NCI-H2107 (cell line): ENCODE measurements at places on chromosomes 3 and 15.

- no peak for DNase-seq
Measured at GRCh38 chr15:40344631-40345120, 3.9 kb upstream of the CCDC9B start.

- no peak for DNase-seq
Measured at GRCh38 chr3:118466795-118467330, 567.8 kb downstream of the IGSF11 start.

GRCh38 chr3:17865631-17866030, 123.2 kb upstream of the TBC1D5 start:
- no peak for DNase-seq

- DNase-seq: no peak
Measured at GRCh38 chr3:41202834-41203345, 3.6 kb downstream of the CTNNB1 start.

DNA sequence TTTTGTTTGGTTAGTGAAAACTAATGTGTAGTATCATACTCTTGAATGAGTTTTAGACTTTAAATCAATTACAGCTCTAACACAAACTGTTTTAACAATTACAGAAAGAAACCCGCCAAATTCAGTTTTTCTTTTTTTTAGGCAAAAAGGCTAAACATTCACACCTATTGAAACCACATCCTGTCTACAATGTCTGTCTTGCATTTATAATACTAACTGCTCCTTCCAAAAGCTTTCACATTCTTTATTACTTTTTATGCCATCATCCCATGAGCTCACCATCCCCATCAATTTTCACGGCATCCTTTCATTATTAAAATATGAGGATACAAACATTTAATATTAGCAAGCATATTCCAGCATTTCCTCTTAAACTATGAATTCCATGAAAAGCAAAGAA, 593.3 kb downstream of the FOXP1 start:
- no peak for DNase-seq

DNA sequence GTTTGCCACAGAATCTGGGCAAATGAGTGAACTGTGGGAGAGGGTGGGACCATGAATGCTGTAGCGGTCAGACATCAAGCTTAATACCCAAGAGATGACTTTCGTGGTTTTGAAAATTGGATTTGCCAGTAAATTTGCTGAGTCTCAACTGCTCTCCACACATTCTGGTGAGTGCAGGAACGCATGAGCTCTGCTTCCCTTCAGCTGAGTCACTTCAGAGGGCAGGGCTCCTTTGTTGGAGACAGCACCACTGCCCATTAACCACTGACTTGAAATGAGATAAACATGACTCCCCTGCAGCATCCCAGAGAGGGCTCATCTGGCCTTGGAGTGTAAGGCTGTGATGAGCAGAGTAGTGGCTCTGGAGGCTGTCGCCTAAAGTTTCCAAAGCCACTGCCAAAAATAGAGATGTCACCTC, 22.6 kb downstream of the RARRES1 start:
- no peak for DNase-seq

DNA sequence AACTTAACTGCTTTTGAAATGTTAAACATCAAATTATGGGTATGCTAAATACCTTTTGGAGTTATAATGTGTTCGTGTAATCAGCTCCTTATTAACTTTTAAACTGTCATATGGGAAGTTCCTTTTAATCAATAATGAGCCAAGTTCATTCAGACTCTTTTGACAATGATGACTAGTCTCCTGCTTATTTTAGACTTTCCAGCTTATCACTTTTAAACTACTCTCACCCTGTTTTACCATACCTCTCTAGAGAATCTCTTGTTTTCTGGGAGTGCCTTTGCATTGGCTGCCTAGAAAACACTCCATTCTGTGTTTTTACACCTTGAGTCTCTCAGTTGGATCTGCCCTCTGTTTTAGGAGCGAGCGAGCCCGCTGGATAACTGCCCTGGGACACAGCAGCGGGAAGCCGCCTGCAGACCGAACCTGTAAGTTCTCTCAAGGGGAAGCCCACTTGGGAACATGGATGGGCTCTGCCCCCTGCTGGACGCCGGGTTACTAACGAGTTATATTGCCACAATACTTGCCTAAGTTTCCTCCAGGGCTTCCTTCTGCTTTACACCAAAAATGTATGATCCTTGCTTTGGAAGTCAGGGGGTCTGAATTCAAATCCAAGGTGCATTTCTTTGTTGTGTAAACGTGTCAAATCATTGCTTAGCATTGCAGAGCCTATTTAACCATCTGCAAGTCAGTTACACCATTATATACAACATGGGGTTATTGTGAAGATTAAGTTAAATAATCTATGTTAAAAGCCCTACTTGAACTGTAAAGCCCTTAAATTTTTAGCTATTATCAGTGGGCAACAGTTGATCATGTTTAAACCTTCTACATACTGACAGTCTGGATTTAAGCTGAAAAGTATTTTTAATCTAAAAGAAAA, 71.3 kb downstream of the DHX36 start:
- peak; percentile 78 for DNase-seq

- DNase-seq: no peak
Measured at GRCh38 chr3:195269375-195270078, 1.4 kb downstream of the XXYLT1 start.

DNA sequence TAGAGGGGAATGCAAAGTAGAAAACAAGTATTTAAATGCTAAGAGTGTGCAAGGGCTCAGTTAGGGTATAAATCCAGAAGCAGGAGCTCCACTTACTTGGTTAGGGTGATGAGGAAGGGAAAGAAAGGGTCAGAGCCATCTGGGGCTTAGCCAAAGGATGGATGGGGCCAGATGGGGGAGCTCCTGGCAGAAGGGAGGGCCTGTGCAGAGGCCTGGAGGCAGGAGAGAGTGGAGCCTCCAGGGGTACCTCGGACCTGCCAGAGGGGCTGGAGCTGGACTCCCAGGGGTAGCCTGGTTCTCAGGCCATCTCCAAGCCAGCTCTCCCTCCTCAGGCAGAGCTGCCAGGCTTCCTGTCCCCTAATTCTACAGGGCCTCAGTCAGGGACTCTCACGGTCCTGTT, 506.3 kb downstream of the SHQ1 start:
- DNase-seq: no peak

- DNase-seq: no peak
Measured at GRCh38 chr3:182323126-182323700, 470.1 kb upstream of the ATP11B start.

DNA sequence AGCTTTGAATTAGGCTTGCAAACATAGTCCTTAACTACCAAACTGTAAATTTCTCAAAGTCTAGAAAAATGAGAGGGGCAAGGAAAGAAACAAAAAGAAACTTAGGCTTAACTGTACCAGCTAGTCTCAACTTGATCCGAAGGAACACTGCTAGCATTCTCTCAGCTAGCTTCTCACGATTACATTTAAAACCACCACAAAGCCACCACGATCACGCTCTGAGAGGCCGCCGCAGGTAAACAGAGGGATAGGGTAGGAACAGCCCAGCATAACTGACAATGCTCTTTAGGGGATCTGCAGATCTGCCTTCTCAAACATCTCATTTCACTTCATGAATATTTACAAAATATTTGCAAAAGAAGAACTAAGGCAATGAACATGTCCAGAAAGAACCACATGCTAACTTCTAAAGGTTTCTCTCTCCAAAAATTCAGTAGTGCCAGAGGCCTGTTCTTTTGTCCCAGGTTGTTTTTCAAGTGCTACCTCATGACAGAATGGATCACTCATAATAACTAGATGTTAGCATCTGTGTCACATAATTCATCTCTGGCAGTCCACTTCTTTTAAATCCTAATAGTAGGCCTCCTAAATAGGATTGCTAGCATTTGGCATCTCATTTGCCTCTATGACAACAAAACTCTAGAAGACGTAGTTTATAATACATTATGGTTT, 18.9 kb downstream of the VGLL4 start:
- DNase-seq: no peak

DNA sequence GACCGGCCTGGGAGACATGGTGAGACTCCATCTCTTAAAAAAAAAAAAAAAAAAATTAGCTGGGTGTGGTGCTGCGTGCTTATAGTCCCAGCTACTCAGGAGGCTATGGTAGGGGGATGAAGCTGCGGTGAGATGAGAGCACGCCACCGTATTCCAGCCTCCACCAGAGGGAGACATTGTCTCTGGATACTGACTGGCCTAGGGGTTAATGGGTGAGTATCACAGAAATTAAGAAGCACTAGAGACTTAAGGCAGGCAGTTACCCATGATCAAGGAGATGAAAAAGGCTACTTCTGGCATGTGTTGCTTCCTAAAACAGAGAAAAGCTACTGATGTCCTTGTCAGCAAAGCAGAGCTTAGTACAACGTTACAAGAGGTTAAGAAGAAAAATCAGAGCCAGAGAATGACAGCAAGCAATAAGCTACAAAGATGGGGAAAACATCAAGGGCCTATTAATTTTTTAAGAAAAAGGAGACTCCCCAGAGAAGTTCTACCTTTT, 8.6 kb downstream of the TFRC start:
- peak; percentile 77 for DNase-seq

- DNase-seq: no peak
Measured at GRCh38 chr3:37096288-37096687, 78.1 kb downstream of the LRRFIP2 start.

- DNase-seq: no peak
Measured at GRCh38 chr15:57493351-57493750, 98.4 kb upstream of the MYZAP start.

- DNase-seq: no peak
Measured at GRCh38 chr3:128337305-128337704, 129.4 kb downstream of the DNAJB8 start.

DNA sequence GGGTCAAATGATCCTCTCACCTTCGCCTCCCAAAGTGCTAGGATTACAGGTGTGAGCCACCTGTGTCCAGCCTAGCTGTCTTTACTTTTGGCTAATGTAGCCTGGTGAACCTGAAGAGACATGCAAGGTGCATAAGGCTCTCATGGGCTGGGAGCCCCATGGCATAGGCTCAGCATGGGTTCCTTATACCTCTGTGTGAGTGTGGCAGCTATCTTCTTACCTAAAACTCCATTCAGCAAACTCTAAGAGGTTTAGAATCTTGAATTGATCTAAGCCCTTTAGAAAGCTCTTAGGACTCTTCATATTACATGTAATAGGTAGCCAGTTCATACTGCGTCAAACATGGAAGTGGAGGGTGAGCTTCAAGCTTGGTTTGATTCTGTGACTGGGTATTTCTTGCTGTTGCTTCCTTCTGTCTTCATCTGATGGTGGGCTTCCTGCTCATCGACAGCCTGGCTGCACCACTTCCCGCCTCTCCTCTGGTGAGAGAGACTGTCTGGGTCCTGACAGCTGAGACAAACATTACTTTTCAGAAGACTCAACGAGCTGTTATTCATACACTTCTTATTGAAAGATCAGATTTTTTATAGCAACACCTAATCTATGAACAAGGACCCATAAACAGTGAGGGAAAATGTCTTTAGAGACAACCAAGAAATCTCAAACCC, 19.2 kb upstream of the TKT start:
- no peak for DNase-seq

GRCh38 chr3:114449271-114450007, 155.6 kb downstream of the TIGIT start:
- DNase-seq: no peak

GRCh38 chr3:126364130-126364695, 7.0 kb upstream of the KLF15 start:
- DNase-seq: no peak

DNA sequence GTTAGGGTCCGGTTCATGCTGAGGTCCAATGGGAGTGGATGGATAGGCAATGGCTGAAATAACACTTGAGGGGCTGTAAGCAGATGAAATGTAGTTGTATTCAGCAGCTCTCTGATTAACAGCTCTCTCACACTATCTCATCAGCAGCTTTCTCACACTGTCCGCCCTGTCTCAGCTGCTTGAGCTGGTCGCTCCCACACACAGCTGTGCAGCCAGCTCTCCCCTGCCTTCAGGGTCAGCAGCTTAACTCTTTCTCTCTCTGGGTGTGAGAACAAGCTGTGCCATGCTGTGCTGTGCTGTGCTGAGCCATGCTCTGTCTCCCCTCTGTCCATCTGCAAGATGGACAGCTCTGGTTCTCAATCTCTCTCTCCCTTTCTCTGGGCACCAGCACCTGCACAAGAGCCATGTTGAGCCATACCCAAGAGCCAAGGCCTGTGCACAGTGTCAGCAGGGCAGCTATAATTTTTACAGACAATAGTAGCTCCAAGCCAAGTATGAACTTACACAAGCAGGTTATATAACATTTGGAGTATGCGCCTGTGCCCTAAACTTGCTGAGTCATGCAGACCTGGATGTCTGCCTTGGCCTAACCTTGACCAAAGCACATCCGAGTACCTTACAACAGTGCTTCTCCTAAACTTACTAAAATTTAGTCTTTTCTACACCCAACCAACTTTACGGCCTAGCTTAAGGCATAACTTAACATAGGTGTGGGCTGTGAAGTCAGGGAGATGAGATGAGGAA, 291.3 kb upstream of the TRIM42 start:
- DNase-seq: no peak

- peak; percentile 34 for DNase-seq
Measured at GRCh38 chr3:113531826-113532697, at the start of gene SIDT1. TSS of gene SIDT1 (plus strand) at chr3:113532555. CDS start at chr3:113533022, 467 bp downstream.

DNA sequence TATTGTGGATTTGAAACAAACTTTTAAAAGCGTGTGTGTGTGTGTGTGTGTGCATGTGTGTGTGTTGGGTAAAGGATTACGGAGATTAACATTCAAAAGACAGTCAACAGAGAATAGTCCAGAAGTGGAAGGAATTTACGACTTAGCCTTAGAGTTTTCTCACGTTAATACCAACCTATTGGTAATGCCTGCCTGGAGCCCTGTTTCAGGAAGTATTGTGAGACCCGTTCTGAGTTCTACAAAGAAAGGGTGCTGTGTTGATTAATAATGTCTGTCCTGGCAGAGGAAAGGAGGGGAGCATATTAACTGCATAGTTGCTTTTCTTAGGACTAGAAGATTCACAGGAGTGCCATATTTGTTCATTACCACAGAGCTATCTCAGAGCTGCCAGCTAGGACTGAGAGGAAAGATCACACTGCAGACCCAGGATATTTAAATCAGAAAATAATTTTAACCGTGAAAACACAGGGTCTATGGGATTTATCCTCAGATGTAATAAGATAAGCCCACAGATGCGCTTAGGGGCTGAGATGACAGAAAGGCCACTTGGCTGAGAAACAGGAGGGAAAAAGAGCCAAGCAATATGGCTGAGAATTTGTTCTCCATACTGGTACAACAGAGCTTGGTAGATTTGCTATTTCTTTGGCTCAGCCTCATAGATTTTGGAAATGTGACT, 40.5 kb upstream of the FRMD4B start:
- DNase-seq: no peak

DNA sequence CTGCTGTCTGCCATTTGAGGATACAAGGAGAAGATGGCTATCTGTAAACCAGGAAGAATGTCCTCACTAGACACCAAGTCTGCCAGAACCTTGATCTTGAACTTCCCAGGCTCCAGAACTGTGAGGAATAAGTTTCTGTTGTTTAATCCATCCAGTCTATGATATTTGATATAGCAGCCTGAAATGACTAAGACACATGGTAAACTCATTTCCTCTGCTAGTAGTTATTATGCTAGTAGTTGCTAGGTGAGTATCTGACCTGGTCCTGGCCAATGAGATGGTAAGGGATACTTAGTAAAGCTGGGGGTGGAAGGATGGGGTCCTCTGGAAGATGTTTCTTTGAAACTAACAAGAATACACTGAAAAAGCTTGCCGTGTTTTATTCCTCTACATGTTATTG, 280.7 kb upstream of the ARHGEF26 start:
- DNase-seq: no peak
